ENCODE measurements at places on chromosomes 16 and 17. TPM values are rescaled to one million over a fixed set of nuclear protein-coding genes. Genes with fewer than 3 reads are reported as not detected.
A peak's percentile ranks its signal among the peaks of the same experiment; 100 is the strongest.

DNA sequence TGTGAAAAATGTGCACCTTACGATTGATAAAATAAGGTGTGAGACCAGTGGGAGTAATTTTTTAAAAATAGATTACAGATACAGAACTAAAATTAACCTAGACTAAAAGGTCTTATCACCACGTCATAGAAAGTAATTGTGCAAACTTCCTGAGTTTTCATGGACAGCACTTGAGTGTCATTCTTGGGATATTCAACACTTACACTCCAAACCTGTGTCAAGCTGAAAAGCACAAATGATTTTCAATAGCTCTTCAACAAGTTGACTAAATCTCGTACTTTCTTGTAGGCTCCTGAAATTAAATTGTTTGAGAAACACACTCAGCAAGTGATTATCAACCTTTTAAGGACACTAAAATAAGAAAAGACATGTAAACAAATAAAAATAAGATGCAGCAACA lies 20.5 kb downstream of the BRCA1 start:
- H3K36me3 ChIP-seq, result no peaks in the 10 kb centered on the region
- no peaks in the 10 kb centered on the region for H3K27me3 ChIP-seq
- H3K4me1 ChIP-seq, result no peaks in the 10 kb centered on the region
- DNase-seq, result no peak
- H3K4me3 ChIP-seq, result no peak overlapping the region

DNA sequence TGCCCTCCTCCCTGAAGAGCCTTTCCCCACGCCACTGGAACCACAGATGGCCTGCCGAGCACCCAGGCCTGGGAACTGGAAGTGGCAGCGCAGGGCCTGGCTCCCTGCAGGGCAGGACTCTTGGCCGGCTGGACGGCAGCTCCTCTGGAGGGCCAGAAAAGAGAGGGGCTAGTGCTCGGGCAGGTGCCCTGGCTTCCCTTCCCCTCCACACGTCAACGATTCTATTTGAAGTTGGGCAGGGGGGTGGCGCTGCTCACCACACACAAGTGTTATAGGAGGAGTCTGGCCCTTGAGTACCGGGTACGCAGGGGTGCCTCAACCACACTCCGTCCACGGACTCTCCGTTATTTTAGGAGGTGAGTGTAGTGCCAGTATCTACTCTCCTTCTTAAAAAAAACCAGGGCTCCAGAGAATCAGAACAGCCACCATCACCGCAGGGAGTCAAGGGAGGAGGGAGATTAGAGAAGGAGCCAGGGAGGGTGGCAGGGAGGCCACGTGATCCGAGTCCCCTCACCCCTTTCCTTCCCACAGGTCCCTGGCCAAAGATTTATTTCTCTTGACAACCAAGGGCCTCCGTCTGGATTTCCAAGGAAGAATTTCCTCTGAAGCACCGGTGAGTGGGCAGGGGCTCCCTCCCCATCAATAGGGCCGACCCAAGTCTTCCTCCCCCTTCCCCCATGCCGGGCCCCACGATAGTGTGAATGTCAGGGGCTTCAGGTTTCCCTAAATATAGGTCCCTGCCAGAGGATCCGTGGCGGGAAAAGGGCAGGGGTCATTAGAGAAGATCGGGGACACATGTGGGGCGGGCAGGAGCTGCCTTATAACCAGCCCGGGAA lies 1.4 kb upstream of the ALDOA start:
- peak overlapping the region; percentile 96 for H3K4me3 ChIP-seq
- H3K27me3 ChIP-seq, result no peaks in the 10 kb centered on the region
- peak; percentile 64 for DNase-seq
- H3K36me3 ChIP-seq, result peaks cover 8% of the 10 kb centered on the region

DNA sequence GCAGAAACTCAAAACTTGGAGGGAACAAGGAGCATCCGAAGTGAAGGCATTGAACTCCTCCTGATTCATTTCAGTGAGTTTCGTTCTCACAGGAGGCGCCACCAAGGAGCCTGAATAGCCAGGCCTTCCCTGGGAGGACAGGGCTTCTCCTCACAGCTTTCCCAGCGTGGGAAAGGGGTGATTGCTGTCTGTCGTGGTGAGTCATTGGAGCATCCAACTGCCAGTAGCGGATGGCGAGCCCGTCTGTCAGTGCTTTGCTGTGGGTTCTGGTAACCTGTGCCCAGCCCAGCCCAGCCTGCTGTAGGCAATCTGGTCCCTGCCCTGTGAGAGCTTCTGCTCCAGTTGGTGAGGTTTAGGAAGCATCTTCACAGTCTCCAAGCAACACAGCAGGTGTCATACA lies 28.3 kb downstream of the PLCD3 start:
- DNase-seq, result no peak
- no peaks in the 10 kb centered on the region for H3K4me1 ChIP-seq
- H3K36me3 ChIP-seq, result peaks cover 35% of the 10 kb centered on the region
- no peak overlapping the region for H3K27ac ChIP-seq

DNA sequence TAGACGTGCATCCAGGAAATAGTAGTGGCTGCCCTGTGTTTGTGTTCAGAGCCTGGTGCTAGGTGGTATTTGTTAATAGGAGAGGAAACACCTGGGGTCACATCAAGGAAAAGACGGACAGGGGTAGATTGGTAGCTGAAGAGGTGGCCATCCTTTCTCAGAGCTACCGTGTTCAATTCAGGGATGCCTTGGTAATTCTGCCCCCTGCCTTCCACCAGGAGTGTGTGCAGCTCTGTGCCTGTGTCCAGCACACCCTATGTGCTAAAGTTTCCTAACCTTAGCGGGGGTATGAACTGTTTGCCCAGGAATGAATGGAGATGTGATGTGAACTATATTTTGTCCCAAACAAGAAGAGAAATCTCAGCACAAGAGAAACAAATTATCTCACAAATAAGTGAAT lies 174.1 kb upstream of the MPHOSPH6 start:
- DNase-seq, result no peak
- no peak overlapping the region for H3K27ac ChIP-seq
- H3K4me3 ChIP-seq, result no peak overlapping the region
- H3K36me3 ChIP-seq, result no peaks in the 10 kb centered on the region

Gene BAIAP3
- 12.8 TPM for total RNA-seq

Gene GLIS2
- not detected for total RNA-seq

DNA sequence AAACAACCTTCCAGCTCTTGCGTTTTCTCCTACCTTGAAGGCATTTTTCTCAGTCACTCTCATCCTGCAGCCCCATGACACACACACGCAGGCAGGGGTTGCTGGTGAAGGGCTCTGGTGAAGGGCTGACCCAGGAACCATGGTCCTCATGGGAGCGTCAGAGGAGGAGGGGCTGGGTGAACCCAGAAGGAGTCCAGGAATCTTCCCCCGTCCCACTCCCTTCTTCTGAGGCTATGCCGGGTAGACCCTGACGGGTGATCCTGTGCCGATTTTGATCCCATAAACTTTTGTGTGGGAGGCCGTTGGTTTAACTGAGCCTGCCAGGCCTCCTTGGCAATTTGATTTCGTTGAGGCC lies 278.4 kb upstream of the FOXF1 start:
- no peak overlapping the region for H3K4me3 ChIP-seq
- no peaks in the 10 kb centered on the region for H3K36me3 ChIP-seq
- DNase-seq, result no peak
- H3K4me1 ChIP-seq, result no peaks in the 10 kb centered on the region
- no peak overlapping the region for H3K27ac ChIP-seq

DNA sequence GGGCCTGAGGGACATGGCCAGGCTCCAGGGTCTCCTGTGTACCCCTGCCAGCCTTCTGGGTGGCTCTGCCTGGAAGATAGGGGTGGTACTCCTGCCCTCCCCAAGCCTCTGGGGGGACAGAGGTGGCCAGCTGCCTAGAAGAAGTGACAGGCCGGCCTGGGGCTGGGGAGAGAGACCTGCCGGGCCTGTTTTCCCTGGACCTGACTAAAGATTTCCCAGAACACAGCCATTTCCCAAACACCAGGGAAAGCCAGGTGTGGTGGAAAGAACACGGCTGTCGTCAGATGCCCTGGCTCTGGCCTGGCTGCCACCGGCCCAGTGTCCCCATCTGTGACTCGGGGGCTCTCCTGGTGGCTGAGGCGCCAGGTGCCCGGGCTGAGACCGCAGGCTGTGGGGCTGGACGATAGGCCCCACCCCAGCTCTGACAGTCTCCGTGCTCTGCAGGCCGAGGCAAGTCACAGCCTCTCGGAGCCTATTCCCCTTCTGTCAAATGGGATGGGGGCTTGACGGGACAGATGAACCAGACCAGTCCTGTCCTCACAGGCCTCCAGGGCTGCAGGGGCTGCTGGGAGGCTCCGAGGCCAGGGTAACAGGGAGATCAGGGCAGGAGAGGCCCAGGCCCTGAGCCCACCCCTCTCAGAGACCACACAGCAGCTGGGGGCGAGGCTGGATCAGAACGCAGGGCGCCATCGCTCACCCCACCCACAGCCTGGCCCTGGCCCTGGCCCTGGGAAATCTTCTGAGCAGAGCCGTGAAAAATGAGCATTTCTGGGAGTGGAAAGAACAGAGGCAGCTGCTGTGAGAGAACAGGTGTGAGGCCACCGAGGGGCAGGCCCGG lies 33.1 kb downstream of the CTU2 start:
- H3K27me3 ChIP-seq, result no peaks in the 10 kb centered on the region
- H3K36me3 ChIP-seq, result peaks cover 52% of the 10 kb centered on the region
- H3K27ac ChIP-seq, result no peak overlapping the region
- no peak for DNase-seq
- peaks cover 6% of the 10 kb centered on the region for H3K4me1 ChIP-seq
- no peak overlapping the region for H3K4me3 ChIP-seq

- H3K36me3 ChIP-seq, result no peaks in the 10 kb centered on the region
- H3K4me3 ChIP-seq, result no peak overlapping the region
- DNase-seq, result no peak
- H3K27ac ChIP-seq, result no peak overlapping the region
- H3K4me1 ChIP-seq, result no peaks in the 10 kb centered on the region
These were observed 4.6 kb upstream of the NACA2 start for GRCh38 chr17:61595418-61596186.

Gene NOTUM
- total RNA-seq, result 0.13 TPM

Gene C17orf100
- 3.5 TPM for total RNA-seq

- no peaks in the 10 kb centered on the region for H3K27me3 ChIP-seq
- H3K4me1 ChIP-seq, result no peaks in the 10 kb centered on the region
- no peak for DNase-seq
- H3K27ac ChIP-seq, result no peak overlapping the region
- H3K36me3 ChIP-seq, result no peaks in the 10 kb centered on the region
- no peak overlapping the region for H3K4me3 ChIP-seq
These were observed 37.7 kb downstream of the DUSP14 start for GRCh38 chr17:37527249-37527851.

Gene ABAT
- total RNA-seq, result 9.4 TPM

GRCh38 chr16:11400076-11400475 lies 54.8 kb downstream of the RMI2 start:
- H3K27me3 ChIP-seq, result no peaks in the 10 kb centered on the region
- H3K4me1 ChIP-seq, result no peaks in the 10 kb centered on the region
- no peak overlapping the region for H3K4me3 ChIP-seq
- no peak overlapping the region for H3K27ac ChIP-seq
- DNase-seq, result no peak
- H3K36me3 ChIP-seq, result no peaks in the 10 kb centered on the region

- peaks cover 28% of the 10 kb centered on the region for H3K4me1 ChIP-seq
- no peaks in the 10 kb centered on the region for H3K36me3 ChIP-seq
These were observed 34.8 kb upstream of the FBXO47 start for GRCh38 chr17:39001703-39002637.

DNA sequence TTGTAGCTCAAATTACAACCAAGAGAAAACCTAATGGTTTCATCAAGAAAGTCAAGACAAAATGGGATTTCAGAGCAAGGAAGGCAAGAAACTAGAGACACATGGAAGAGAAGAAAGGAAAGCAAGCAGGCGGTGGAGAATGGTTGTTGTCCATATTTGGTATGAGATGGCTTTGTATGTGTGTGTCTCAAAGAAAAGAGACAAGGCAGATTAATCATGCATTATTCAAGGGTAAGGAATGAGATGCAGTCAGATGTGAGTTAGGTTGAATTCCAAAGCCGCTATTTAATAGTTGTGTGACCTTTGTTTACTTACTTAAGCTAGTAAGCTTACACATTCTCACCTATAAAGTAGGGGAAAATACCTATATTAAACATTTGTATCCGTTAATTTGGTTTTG lies 1029.6 kb downstream of the CDH11 start:
- no peak for DNase-seq
- H3K27me3 ChIP-seq, result no peaks in the 10 kb centered on the region
- H3K4me3 ChIP-seq, result no peak overlapping the region
- no peaks in the 10 kb centered on the region for H3K4me1 ChIP-seq
- H3K27ac ChIP-seq, result no peak overlapping the region

DNA sequence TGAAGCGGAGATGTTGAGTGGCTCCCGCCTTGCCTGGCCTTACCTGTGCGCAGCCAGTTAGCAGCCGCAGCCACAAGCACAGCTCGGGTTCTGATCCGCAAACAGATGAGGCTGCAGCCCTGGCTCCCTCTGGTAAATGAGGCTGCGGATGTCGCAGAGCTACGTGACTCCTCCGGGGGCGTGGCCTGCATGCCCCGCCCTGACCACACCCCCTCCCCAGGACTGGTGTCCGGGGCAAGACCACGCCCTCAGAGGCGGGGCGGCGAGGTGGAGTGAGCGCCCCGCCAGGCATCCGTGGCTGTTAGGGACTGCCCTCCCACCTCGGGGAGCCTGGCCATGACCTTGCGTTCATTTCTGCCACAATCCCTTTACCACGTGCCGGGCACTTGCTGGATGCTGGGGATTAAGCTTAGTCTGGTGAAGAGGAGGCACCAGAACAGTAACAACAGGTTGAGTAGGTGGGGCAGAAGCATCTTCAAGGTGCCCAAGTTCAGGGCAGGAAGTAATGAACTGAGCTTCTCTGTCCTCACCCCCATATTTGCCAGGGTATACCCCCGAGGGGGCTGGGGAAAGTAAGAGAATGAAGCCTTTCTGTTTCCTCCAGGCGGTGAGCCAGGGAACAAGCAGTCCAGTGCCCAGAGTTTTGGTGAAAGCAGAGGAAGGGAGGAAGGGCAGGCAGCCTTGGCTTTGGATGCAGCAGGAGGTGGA lies at the start of gene ALDOC:
Gene ALDOC (minus strand): TSS at position 138 of the 708 bp plus-strand sequence. CDS start 1,363 bp downstream, outside the sequence.
- peaks cover 33% of the 10 kb centered on the region for H3K4me1 ChIP-seq
- peak; percentile 95 for DNase-seq
- no peaks in the 10 kb centered on the region for H3K27me3 ChIP-seq
- peaks cover 10% of the 10 kb centered on the region for H3K36me3 ChIP-seq

- H3K4me1 ChIP-seq, result peaks cover 16% of the 10 kb centered on the region
- no peaks in the 10 kb centered on the region for H3K36me3 ChIP-seq
- DNase-seq, result no peak
- no peak overlapping the region for H3K4me3 ChIP-seq
These were observed 22.3 kb downstream of the ERN1 start for GRCh38 chr17:64107500-64108236.

DNA sequence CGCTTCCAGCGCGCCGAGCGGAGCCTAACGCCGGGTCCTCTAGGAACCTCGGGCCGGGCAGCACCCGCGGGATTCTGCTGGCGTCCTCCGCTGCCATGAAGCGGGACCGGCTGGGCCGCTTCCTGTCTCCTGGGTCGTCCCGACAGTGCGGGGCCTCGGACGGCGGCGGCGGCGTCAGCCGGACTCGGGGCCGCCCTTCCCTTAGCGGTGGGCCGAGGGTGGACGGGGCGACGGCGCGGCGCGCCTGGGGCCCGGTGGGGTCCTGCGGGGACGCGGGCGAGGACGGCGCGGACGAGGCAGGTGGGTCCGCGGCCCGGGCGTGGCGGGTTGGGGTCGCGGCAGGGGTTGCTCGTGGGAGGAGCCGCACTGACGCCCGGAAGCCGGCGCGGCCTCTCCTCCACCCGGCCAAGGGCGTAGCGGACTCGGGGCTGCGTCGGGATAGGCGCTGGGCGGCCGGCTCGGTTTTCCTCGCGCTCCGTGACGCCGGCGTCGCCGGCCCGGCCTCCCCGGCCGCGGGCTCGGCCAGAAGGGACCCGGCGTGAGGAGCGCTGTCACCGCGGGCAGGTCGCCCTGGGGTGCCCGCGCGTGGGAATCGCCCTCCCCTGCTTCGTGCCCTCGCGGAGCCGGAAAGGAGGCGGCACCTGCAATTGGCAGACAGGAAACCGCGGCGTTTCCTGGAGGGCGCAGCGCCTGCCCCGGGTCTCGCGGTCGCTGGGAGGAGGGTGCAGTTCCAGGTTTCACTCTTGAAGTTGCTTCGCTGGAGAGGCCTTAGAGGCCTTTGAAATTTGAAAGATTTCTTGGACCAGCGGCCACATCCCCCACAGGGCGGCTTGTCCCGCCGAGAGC lies 432 bp downstream of the ZNF276 start:
- peaks cover 5% of the 10 kb centered on the region for H3K36me3 ChIP-seq
